ENCODE measurements at places on chromosomes 11 and 22.
A peak's percentile ranks its signal among the peaks of the same experiment; 100 is the strongest.

- no peak for DNase-seq
These were observed 23.7 kb downstream of the USP47 start for GRCh38 chr11:11865449-11865848.

DNA sequence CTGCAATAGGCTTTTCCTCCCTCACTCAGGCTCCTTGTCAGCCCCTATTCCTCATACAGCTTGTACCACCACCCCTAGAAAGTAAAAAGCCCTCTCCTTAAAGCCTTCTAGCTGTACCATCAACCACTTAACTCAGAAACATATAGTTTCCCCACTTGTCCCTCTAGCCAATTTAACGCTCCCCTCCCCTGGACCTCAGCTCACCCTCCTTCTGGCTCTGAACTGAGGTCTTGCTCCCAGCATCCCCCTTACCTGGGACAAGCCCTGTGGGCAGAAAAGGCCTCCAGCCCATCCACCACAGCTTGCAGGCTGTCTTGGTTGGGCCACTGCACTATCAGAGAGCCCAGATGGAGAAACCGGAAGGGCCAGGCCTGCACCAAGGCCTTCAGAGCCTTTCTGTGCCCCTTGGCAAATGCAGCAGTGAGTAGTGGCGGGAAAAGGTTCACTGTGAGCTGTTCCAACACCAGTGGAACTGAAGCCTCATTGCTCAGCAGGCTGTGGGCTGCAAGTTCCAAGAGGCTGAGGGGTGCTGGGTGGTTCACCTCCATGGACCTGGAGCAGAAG, 12.4 kb upstream of the TOP3B start:
- DNase-seq, result no peak

DNA sequence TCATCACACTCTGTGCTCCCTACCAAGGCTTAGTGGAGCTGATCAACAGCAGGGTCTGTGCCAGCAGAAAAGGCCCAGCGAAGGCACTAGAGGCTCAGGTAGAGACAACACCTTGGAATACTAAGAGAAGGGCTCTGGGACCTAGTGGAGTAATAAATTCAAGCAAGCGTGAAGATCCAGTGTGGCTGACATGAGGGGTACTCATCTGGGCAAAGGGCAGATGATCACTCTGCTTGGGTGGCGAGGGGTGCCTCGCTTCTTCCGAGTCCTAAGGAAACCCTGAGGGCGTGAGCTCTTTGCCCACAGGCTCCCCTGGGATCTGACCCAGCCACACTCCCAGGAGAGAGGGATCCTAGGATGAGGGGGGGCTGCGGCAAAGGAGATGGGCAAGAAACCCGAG, 3.5 kb upstream of the TPBGL start:
- DNase-seq, result peak; percentile 95

- DNase-seq, result no peak
These were observed 197.0 kb downstream of the PGR start for GRCh38 chr11:100932474-100933100.

DNA sequence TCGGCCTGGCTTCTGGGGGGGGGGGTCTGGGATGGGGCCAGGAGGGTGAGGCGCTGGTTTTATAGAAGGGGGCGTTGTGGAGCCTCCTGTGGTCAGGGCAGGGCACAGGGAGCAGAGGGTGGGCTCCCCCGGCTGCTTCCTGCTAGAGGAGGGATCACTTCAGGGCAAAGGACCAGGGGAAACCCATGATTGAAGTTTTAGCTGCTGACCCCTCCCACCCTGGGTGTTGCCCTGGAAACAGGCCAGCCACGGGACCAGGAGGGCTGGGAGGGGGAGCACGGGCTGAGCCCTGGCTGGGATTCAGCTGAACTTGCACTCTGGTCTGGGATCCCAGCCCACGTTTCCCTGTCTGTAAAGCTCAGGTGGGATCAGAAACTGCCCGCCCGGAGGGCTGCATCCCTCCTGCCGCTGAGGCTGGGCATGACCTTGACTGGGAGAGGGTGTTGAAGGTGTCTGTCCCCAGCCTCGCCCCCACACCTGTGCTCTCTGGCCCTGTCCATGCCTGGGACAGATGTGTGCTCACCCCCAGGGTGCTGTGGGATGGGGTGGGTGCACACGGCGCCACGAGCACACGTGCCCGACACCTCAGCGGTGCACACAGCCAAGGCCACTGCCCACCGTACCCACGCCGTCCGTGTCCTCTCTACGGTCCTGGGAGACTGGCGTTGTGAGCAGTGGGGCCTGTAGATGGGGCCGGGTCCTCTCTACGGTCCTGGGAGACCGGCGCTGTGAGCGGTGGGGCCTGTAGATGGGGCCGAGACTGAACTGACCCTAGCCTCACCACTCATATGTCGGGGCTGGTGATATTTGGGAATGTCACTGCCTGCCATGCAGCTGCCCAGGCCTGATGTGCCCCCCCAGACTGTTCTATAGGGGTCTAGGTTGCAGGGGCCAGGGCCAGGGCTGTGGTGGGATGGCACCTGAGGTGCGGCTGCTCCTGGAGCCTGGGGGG, 2.3 kb downstream of the TSPAN4 start:
- no peak for DNase-seq

GRCh38 chr11:13091373-13091772, 82.3 kb downstream of the RASSF10 start:
- peak; percentile 38 for DNase-seq

DNA sequence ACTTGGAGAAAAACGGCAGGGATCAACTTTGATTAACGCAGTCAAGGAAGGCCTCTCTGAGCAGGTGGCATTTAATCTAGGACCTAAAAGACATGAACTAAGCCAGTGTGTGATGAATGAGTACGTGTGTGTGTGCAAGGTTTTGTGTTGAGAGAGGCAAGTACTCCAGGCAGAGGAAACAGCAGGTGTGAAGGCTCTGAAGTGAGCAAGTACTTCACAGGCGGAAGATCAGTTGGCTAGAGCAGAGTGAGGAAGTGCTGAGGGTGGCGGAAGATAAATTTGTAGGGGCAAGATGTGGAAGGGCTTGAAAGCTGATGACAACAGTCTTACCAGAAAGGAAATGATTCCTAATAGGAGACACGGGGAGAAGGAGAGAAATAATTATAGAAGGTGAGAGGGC, 6.8 kb downstream of the APIP start:
- no peak for DNase-seq

- DNase-seq, result peak; percentile 65
These were observed 13.8 kb upstream of the DGKZ start for GRCh38 chr11:46333394-46333947.

DNA sequence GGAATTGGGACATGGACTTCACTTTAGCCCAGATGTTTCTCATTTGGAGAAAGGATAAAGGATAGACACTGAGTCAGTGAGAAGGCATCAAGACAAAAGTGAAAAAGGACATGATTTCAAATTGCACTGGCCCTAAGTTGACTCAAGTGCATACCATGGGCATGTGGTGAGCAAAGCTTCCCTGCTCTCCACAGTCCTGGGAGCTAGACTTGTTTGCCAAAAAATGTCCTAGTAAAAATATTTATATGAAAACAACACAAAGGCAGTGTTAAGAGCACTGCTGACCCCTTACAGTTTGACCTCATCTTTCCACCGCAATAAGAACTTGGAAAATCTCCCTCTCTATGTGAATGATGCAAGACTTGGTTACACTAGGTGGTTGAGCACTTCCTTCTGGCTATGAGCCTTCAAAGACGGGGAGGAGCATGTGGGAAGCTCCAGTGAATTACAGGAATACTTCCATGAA, 46.5 kb upstream of the FIBIN start:
- DNase-seq, result no peak

- DNase-seq, result no peak
These were observed 34.0 kb downstream of the IRAG1 start for GRCh38 chr11:10659339-10660216.

GRCh38 chr11:126173257-126173656, 38.2 kb downstream of the RPUSD4 start:
- DNase-seq, result no peak

DNA sequence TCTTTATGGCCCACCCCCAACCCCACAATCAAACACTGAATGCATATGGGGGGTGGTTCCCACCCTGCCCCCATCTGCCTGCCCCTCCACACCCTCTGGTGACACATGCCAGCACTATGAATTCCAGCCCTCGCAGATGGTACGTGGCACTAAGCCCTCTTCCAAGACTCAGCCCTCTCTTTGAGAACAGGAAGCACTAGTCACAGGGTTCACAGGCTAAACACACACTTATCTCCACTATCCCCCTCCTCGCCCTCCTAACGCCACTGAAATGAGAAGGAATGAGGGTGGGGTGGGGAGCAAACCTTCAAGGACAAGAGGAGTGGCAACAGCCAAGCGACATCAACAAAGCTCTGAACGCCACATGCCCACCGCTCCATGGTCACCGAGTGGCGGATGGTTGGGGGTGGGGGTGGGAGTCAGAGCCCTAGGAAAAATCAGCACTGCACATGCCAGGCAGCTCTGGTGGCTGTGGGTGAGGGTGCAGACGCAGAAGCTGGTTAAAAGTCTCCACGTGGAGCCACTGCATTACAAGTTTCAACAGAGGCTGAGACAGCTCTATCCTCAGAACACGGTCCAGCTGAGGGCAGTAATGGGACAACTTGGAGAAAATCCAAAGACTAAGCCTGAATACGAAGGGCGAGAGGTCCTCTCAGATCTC, 33.6 kb downstream of the TMEM184B start:
- DNase-seq, result no peak

- DNase-seq, result no peak
These were observed 23.1 kb downstream of the FANCF start for GRCh38 chr11:22602504-22602903.

- DNase-seq, result no peak
These were observed 6.9 kb downstream of the OTUB1 start for GRCh38 chr11:63993100-63993499.

GRCh38 chr11:130782361-130783222, 133.7 kb downstream of the SNX19 start:
- no peak for DNase-seq

DNA sequence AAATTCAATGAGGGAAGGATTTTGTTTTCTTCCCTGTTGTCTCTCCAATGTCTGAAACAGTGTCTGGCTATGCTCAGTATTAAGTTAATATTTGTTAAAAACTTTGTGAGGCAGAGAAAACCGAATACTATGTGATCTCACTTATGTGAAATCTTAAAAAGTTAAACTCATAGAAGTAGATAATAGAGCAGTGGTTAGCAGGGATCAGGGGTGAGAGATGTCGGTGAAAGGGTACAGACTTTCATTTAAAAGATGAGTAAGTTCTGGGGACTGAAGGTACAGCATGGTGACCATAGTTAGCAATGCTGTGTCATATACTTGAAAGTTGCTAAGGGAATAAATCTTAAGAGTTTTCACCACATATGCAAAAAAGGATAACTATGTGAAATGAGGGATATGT, 244.6 kb downstream of the AASDHPPT start:
- DNase-seq, result no peak

DNA sequence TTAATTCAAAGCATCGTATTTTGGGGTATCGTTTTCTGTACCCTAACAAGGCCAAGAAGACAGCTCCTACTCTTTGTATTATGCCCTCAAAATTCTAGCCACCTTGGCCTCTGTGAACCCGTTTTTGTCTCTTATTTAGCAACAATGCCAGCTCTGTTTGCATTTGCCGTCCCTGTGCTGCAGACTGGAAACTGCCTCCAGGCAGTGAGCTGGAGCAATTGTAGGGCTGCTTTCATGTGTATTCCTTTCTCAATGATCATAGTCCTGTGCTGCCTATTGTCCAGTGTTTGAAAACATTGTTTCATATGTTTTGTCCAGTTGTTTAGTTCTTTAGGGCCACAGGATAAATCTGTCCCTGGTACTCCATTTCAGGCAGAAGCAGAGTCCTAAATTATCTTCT, 19.9 kb upstream of the BACE1-AS start:
- DNase-seq, result no peak
